ENCODE measurements at places on chromosomes 6 and 20.

- DNase-seq, result no peak
Observed at GRCh38 chr6:129490521-129491255, 219.3 kb downstream of the ARHGAP18 start.

- no peak for DNase-seq
Observed at GRCh38 chr6:83883240-83883639, 23.8 kb downstream of the CYB5R4 start.

- DNase-seq, result no peak
Observed at GRCh38 chr6:6840831-6841291, 252.3 kb downstream of the LY86 start.

- DNase-seq, result no peak
Observed at GRCh38 chr6:148887181-148887580, 140.4 kb downstream of the UST start.

GRCh38 chr20:46978951-46979491 is 84.4 kb downstream of the EYA2 start:
- no peak for DNase-seq

- DNase-seq, result no peak
Observed at GRCh38 chr6:120405947-120406346, 928.3 kb downstream of the TBC1D32 start.

DNA sequence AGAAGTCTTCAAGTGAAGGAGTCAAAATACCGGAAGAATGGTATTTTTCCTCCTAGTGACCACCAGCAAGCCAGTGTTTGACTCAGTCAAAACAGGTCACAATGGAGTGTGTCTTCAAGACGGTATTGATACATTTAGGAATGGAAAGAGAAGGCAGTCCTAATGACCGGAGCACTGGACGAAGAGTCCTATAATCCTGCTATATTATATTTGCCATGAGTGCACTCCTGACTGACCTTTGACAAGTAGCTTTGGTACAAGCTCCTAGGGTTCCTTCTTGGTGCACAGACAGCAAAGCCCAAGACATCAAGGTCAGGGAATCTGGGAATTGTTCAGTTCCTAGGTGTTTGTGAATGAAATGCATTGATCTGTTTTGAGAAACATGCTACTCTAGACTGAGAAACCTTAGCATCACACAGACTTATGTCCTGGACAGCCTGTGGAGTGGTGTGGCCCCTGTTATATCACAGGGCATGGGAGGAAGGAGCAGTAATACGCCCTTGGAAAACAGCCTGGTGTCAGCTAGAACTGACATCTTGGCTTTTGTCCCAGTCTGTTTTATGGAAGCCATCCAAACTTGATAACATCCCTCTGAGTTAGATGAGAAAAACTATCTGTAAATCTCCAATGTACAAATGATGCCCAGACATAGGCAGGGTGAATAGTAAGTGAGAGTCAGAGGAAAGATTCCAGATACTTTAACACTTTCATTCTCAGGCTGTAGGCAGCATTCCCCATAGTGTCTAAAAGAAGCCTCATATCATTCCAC is 18.5 kb downstream of the NOX3 start:
- no peak for DNase-seq

- DNase-seq, result no peak
Observed at GRCh38 chr6:124470803-124471202, 491.4 kb upstream of the RNF217 start.

GRCh38 chr6:144219056-144219685 is 66.0 kb upstream of the UTRN start:
- DNase-seq, result no peak

GRCh38 chr6:62746968-62747367 is 460.9 kb upstream of the KHDRBS2 start:
- no peak for DNase-seq

DNA sequence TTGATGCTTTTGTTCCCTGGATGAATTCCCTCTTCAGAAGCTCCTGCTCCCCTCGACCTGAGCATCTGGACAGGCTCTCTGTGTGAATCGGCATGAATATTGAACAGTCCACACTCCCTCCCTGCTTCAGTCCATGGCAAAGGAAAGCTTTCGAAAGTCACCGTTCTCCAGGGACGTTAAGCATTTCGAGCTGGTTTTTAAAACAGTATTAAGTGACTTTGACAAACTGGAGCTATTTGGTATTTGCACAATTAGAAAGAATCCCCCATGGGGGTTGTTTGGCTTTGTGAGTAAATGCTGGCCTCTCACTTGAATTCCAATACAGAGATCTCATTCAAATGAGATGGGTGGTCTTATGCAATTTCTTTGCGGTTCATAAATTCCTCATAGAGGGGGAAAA is 85.3 kb upstream of the TIAM2 start:
- DNase-seq, result no peak

GRCh38 chr20:19964289-19965265 is 52.6 kb upstream of the NAA20 start:
- DNase-seq, result no peak

DNA sequence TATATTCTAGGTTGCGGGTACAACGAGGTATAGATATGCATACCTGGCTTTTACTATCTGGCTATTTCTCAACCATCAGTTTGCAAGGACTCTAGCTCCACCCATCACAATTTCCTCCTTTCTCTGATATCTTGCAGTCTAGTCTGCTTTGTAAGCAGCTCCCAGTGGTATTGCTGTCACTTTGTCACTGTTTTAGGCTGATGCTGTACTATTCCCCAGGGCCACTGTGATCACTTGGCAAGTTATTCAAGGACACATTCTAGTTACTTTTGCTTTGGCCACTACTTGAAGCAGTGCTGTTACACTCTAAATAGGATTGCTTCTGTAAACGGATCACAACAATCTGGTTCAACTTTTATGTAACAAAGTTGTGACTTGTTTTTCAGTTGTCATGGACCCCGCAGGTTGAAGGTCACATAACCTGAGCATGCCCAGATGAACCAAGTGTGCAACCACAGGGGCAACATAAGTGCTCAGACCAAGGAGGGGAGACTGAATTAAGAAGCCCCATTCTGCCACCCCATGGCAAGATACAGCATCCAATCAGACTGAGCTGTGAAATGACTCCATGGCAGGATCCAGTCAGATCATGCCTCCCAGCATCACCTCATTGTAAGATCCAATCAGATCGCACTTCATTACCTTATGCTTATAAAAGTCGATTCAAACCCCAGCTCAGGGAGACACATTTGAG is 588.4 kb upstream of the CITED2 start:
- no peak for DNase-seq

DNA sequence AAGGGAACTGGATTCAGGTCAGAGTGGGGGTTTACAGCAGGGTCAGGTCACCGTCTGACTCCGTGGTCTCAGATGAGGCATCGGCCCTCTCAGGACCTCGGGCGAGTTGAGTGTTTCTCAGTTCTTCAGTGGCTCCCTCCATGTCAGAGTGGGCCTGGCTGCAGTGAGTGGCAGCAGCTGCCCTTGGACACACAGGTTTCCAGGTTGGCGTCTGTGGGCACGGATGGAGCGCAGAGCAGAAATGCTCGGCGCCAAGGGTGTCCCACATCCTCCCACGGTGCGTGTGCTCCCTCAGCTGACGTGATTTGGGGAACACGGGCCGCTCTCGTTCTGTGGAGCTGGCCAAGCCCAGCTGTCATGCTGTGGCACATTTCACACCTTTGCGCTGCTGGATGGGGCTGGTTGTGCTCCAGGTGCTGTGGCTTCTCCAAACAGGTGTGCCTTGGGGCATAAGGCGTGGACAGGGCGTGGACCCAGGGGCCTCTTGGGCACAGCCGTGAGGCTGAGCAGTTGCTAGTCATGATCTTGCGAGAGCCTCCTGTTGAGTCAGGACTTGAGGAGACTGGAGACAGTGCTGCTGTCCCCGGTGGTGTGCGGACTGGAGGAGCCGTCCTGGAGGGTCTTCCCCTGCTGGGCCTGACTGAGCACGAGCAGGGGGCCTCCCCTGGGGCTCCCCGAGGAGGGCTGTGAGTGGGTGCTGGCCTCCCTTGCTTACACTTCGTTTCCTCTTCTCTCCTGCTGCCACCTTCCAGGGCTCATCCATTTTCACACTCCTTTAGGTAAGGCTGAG is 9.5 kb upstream of the DNAJC5 start:
- DNase-seq, result no peak

- DNase-seq, result no peak
Observed at GRCh38 chr6:155417454-155417853, 38.2 kb downstream of the NOX3 start.

GRCh38 chr20:8170921-8171320 is 38.9 kb downstream of the PLCB1 start:
- DNase-seq, result no peak

DNA sequence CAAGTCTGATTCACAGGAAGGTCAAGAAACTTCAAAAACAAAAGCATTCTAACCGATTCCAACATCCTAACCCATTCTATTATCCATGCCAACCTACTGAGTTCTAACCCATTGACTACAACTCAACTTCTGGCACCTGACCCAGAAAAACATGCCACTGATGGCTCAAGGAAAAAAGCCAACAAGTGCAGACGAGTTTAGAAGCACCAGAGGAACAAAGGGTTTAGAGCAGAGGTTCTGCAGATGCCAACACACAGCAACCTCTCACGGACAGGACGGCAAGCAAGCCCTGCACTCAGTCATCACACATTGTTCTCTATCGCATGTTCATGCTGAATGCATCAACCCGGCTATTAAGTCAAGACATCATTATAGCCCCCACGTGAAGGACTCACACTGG is 25.2 kb upstream of the MC3R start:
- no peak for DNase-seq

GRCh38 chr6:54618572-54618971 is 228.0 kb upstream of the FAM83B start:
- no peak for DNase-seq
